ENCODE measurements at places on chromosomes 11 and 22.

DNA sequence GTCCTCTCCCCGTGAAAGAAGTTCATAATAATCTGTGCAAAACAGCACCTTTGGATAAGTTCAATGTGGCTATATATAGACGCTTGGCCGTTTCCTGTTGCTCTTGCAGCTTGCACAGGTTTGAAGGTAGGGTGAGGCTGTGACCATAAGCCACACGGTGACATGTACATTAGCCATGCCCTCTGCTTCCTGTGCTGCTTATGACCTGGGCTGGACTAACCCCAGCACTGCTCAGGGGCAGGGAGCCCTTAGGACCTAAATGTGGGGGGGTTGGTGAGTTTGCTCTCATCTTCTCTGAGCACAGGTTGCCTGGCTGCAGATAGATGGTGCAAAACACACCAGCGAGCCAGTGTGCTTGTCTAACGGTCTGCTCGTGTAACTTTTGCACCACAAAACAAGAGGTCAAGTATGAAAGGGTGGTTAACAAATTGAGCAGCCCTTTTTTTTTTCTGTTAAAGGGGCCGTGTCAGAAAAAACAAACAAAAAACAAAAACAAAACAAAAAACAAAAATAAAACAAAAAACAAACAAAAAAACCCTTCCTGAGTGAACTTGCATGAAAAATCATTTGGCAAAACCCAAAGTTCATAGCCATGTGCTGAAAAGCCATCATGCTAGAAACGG is 37.3 kb downstream of the FLI1 start:
- no peak for DNase-seq

- peak; percentile 12 for DNase-seq
These were observed 342.5 kb downstream of the ETS1 start for GRCh38 chr11:128244871-128245270.

- DNase-seq = no peak
These were observed 44.9 kb downstream of the PLEKHA7 start for GRCh38 chr11:16969010-16969999.

DNA sequence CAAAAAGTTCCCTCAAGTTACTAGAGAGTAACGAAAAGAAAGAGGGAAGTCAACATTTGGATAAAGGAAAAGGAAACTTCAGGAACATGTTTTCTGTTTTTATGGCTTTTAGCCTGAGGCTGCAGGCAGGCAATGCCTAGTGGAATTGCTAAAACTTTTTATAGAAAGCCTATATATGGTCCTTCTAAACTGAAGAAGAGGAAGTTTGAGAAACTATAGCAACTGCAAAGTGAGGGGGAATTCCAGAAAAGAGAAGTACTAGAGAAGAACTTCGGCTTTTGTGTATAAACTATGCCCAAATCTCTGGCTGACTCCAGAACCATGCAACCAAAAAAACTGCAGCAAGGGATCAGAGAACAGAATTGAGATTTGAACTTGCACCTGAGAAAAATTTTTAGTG is 74.3 kb upstream of the ARHGAP42 start:
- DNase-seq = no peak

DNA sequence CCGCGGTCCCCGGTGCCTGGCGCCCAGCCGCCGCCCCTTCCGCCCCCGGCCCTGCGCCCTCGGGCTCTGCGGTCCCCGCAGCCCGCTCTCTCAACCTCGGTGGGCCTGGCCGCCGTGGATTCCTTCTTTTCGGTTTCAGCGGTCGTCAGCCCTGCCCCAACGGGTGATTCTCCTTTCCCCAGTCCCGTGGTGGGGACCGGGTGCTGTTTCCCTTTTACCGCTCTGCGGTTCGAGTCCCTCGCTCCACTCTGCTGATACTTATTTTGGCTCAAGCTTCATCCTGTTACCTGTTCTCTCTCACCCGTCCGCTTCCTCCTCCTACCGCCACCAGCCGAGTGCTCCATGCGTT is 494 bp downstream of the ZDHHC5 start:
- no peak for DNase-seq

DNA sequence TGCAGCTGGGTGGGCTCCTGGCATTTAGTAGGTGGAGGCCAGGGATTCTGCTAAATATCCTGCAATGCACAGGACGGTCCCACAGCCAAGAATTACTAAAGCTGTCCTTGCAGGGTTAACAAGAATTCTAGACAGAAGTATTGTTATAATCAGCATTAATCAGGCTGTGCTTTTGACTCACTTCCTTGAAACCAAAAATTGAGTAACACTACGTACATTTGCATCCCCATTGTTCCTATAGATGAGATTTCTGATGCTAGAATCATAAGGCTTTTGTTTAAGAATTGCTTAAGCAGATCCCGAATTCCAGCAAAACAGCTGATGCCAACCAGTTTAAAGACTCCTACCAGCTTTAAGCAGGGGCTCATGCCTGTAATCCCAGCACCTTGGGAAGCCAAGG is 11.4 kb downstream of the SLC6A5 start:
- DNase-seq = no peak

GRCh38 chr22:32555581-32555980 is 81.0 kb downstream of the FBXO7 start:
- no peak for DNase-seq

- DNase-seq = no peak
These were observed 408.0 kb downstream of the SHANK2 start for GRCh38 chr11:70844387-70844786.

GRCh38 chr11:114762408-114762807 is 84.1 kb downstream of the NXPE2 start:
- peak; percentile 61 for DNase-seq

DNA sequence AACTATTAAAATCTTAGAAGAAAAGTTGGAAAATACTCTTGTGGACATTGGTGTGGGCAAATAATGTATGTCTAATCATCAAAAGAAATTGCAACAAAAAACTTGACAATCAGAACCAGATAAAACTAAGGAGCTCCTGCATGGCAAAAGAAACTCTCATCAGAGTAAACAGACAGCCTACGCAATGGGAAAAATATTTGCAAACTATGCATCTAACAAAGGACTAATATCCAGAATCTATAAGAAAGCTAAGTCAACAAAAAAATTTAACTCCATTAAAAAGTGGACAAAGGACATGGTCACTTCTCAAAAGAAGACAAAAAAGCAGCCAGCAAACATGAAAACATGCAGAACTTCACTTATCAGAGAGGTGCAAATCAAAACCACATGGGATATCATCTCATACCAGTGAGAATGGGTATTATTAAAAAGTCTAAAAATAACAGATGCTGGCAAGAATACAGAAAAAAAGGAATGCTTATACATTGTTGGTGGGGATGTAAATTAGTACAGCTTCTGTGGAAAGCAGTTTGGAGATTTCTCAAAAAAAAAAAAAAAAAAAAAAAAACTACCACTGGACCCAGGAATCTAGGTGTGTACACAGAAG is 99.7 kb upstream of the TOP3B start:
- DNase-seq = no peak

GRCh38 chr11:110715541-110715940 is 3.3 kb upstream of the ARHGAP20 start:
- peak; percentile 68 for DNase-seq

DNA sequence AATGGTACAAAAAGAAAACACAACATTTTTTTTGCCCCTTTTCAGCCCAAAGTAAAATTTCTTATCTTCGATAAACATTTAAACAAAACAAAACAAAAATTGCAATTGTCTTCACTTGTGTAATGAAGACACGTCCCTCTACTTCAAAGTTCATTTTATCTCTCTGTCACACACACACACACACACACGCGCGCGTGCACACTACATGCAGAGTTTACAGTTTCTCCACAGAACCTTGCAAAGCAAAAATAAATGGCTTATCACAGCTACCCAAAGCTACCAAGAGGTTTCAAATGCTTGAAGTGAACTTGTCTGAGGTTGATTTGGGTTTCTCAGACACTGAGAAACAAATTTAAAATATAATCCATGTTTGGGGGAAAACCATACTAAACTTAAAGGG is 72.3 kb downstream of the ETS1 start:
- DNase-seq = no peak

DNA sequence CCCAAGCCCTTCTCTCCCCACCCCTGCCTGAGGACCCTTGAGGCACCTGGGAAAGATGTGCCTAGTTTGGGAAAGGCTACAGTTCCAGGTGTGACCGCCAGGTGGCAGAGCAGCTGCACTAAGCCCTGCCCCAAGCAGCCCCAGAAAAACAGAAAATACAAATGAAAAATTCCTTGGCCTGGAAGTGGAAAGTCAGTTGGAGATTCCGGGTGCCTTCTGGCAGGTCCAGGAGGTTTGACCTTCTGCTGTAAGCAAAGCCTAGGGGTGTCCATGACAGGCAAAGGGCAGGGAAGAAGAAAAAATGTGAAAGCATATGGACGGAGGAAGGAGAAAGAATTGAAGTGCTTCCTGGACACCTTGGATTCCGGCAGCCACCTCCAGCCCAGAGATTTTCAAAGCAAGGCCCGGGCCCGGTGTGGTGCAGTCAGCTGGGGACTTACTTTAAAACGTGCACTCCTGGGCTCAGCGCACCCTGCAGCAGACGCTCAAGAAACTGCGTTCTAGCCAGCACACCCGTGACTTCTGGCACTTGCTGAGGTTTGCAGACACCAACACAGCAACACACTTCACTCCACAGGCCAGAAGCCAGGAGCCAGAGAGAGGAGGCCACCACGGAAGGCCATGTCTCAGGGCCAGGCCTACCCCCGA is 37.3 kb upstream of the SLC22A12 start:
- DNase-seq = peak; percentile 38

DNA sequence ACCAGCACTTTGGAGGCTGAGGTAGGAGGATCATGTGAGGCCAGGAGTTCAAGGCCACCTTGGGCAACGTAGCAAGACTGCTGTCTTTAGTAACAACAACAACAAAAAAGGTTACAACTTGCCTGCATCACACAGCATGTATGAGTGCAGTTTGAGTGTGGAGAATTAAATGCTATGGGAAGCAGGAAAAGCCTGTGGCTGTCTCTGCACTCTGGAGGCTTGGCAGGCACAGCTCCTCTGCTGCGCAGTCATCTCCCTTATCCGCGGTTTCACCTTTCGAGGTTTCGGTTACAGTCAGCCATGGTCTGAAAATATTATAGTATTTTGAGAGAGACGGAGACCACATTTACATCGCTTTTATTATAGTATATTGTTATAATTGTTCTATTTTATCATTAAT is 2.9 kb downstream of the MICAL2 start:
- no peak for DNase-seq

DNA sequence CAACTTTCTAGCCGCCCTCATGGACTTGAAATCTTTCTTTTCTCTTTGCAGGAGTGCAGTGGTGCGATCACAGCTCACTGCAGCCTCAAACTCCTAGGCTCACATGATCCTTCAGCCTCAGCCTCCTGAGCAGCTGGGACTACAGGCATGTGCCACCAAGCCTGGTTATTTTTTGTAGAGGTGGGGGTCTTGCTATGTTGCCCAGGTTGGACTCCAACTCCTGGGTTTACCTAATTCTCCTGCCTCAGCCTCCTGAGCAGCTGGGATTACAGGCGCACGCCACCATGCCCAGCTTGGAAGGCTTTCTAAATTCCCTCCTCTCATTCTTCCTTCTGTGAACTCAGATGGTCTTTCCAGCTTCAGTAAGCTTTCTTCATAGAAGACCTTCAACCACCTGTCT is 4.7 kb upstream of the APOA1 start:
- DNase-seq = no peak

GRCh38 chr11:130865091-130865773 is 51.0 kb downstream of the SNX19 start:
- DNase-seq = peak; percentile 75

DNA sequence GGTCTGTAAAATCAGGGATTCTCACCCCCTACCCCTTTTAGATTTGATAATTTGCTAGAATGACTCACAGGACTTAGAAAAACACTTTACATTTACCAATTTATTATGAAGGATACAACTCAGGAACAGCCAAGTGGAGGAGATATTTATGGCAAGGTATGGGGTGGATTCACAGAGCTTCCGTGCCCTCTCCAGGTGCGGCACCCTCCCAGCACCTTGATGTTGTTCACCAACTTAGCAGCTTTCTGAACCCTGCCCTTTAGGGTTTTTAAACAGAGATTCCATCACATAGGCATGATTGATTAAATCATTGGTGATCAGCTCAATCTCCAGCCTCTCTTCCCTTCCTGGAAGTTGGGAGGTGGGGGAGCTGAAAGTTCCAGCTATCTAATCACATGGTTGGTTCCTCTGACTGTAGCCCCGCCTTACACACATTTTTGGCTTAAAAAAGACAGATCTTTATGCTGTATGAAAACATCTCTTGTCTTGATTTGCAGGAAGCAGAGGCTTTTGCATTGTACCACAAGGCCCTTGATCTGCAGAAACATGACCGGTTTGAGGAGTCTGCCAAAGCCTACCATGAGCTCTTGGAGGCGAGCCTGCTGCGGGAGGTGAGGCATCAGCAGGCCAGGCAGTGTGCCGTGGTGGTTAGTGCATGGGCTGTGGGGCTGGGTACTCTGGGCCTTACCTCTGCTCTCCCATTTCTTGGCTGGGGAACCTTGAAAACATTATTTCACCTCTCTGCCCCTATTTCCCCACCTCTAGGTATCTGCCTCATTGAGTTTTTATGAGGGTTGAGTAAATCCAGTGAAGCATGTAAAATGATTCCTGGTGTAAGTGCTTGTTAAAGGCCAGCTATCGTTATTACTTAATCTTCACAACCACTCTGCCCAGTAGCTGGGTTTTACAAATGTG is 27.0 kb downstream of the CABIN1 start:
- no peak for DNase-seq

- DNase-seq = peak; percentile 89
These were observed 109.2 kb downstream of the FAM76B start for GRCh38 chr11:95680169-95680929.

GRCh38 chr11:79045018-79045799 is 395.6 kb downstream of the TENM4 start:
- DNase-seq = no peak

- DNase-seq = peak; percentile 52
These were observed 61.7 kb downstream of the PARVB start for GRCh38 chr22:44085743-44086270.

- no peak for DNase-seq
These were observed 14.8 kb downstream of the PSMD13 start for GRCh38 chr11:251550-251949.

GRCh38 chr11:114165326-114166230 is 106.1 kb downstream of the ZBTB16 start:
- DNase-seq = no peak

DNA sequence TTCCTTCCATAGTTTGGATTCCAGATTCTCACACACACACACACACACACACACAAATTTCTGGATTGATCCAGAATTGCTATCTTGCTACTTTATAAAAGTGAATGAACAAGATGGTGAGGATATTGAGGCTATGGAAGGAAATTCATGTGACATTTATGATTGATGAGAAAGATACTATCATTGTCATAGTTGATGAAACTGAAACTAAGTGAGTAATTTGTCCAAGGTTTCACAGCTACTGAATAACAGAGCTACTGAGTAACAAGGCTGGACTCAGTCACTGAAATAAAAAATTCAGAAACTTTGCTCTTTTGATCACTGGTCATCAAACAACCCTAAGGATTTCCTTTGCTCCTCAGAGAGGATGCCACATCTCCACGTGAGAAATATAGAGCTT is 16.2 kb downstream of the OR5D16 start:
- no peak for DNase-seq

Measured in fibroblast of skin of scalp (primary cell).